RCC 7860 (cell line): ENCODE measurements at places on chromosomes 6 and 20.

GRCh38 chr6:144265061-144265357 is 20.1 kb upstream of the UTRN start:
- DNase-seq, result peak; percentile 70

DNA sequence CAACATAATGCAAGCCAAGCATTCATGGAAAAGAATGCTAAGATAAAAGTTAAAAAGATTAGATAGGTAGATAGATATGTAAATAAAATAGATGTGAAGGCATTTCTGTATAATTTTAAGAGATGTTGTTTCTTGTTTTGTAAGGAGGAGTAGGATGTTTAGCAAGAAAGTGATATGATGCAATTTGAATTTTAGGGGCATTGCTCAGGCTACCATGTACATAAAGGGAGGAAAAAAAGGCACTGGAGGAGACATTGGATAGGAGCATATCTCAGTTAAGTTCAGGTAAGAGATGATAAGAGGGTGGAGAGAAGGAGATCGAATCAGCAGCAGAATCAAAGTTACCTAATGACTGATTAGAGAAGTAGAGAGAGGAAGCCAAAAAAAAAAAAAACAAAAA is 194.7 kb downstream of the TENT5A start:
- no peak for DNase-seq

DNA sequence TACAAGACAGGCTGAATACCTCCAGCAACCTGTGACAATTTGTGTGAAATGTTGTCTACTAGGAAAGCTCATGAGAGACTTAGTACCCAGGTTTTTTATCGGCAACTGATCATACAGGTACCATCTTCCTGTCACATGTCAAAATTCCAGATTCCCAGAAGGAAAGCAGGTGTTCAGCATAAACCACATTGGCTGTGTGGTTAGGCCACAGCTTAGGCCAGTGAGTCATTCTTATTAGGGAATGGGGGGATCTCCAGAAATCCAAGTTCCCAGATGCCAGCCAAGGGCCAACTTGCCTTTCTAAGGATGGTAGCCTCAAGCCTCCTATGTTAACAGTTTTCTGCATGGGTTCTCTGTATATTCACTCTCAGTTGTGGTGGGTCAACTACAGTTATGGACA is 65.9 kb downstream of the FAM184A start:
- DNase-seq, result no peak

GRCh38 chr6:25173951-25174474 is 105.2 kb upstream of the CARMIL1 start:
- peak; percentile 92 for DNase-seq

DNA sequence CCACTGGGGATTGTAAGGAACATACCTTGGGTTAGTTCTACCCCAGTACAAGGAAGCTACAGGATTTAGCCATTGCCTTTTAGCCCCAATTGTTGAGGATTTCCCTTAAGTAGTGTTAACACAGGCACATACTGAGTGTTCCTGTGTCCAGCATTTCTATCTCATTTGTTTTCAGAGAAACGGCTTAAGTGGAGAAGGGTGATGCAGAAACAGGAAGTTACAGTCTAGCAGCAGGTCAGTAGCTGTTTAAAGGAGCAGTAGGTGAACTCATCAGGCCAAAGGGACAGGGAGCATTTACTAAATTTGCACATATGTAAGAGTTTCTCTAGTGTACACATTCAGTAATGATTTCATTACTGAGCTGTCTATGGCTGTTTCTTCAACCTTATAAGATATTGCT is 644.2 kb upstream of the GJE1 start:
- no peak for DNase-seq

- DNase-seq, result peak; percentile 17
Measured at GRCh38 chr6:20866935-20867703, 332.9 kb downstream of the CDKAL1 start.

- no peak for DNase-seq
Measured at GRCh38 chr6:14361297-14361696, 243.7 kb downstream of the CD83 start.

GRCh38 chr6:157531169-157531985 is 150.4 kb downstream of the ZDHHC14 start:
- no peak for DNase-seq

GRCh38 chr6:112321941-112322424 is 25.1 kb upstream of the RFPL4B start:
- DNase-seq, result no peak

DNA sequence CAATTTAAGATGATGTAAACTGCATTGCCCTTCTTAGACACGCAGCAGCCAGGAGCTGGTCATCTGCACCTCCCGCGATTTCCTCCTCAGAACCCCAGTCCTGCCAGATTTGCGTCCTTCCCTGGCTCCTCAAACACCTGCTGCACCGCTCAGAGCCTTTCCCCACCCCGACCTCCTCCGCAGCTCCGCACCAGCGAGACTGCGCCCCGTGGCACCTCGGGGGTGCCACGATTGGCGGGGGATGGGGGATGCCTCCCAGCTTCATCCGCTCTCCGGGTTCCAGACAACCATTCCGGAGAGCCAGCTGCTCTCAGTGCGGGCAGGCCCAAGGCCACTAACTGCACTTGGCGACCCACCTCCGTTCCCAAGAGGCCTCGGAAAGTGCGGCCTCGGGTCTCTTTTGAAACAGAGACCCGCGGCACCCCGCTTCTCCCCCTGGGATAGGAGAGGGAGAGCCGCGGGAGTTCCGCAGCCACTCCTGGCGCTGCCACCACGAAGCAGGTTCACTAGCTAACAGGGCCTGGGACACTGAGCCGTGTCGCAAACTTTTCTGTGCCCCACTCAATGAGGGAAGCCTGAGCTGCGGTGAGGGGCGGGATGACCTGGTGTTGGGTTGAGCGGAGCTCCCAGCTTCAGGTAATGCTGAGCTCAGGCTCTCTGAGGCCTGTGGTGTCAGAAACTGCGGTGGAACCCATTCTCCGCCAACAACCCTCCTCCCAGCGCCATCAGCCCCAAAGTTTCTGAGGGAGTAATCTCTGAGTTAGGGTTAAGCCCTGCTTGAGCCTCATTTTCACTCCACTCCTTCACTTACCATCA is 7.3 kb upstream of the TFAP2A start:
- DNase-seq, result no peak

DNA sequence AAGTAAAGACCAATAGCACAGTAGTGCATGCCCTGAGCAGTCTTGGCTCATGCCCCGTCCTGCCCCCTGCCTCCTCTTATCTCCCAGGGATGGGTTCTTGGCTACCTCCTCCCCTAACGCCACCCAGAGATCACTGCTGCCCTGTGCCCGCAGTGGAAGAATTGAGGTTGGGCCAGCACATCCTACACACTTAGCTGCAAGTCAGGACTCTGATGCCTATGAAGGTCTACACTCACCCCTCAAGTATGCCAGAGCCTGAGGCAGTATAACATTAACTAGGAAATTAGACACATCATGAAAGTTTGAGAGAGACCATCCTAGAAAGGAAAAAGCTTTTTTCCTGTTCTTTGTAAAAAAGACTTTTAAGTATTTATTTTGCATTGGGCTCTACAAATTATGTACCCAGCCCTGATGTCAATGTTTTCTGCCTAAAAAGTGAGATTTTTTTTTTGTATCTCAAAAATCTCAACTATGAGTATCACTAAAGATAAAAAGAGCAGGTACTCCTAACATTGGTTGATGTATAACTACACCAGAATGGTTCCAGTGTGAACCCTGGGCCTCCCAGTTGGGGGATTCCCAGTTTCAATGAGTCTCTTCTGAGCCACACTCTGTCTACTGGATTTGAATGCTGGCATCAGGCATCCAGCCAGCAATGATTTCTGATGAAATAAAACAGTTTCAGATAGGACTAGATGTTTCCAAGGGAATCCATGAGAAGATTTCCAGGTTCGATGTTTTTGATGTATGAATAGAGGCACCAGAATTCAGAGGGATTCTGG is 115.4 kb downstream of the ISM1 start:
- peak; percentile 97 for DNase-seq

DNA sequence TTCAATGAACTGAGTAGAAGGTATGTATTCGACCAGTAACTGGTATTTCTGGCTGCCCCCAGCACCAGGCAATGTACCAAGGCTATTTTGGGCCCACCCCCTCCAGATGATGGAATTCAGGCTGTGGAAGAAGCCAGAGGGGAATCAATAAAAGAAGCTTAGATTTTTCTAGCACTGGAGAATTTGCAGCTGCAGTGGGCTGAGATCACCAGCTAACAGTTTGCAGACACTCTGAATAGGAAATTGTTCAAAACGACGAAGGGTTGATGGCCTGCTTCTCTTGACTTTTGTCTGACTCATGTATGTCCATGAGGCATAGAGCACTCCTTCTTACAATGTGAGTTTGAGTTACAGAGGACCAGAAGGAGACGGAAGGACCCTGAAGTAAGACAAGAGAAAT is 32.4 kb upstream of the FBXO9 start:
- no peak for DNase-seq

- DNase-seq, result peak; percentile 72
Measured at GRCh38 chr6:137829641-137830083, 37.4 kb upstream of the TNFAIP3 start.

- no peak for DNase-seq
Measured at GRCh38 chr6:129659590-129660345, 50.2 kb downstream of the ARHGAP18 start.

- DNase-seq, result no peak
Measured at GRCh38 chr20:41221614-41222218, 84.4 kb downstream of the PLCG1 start.

DNA sequence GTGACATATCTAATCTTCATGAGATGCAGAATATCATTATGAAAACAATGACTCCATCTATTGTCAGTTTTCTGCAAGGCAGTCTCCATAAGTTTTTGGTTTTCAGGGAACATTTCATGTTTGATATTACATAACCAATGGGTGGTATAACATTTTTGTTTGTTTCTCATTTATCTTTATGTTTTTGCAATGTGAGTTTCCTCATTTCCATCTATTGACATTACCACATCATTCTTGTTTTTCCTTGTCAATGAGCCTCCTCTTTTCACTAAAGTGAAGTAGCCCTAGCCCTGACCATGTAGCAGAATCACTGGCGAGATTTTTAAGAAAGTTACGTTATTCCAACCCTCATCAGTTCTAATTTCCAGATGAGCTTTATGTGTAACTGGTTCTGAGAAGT is 4.4 kb downstream of the EFHC1 start:
- DNase-seq, result no peak

- DNase-seq, result peak; percentile 60
Measured at GRCh38 chr6:11771473-11772048, 7.0 kb downstream of the ADTRP start.

DNA sequence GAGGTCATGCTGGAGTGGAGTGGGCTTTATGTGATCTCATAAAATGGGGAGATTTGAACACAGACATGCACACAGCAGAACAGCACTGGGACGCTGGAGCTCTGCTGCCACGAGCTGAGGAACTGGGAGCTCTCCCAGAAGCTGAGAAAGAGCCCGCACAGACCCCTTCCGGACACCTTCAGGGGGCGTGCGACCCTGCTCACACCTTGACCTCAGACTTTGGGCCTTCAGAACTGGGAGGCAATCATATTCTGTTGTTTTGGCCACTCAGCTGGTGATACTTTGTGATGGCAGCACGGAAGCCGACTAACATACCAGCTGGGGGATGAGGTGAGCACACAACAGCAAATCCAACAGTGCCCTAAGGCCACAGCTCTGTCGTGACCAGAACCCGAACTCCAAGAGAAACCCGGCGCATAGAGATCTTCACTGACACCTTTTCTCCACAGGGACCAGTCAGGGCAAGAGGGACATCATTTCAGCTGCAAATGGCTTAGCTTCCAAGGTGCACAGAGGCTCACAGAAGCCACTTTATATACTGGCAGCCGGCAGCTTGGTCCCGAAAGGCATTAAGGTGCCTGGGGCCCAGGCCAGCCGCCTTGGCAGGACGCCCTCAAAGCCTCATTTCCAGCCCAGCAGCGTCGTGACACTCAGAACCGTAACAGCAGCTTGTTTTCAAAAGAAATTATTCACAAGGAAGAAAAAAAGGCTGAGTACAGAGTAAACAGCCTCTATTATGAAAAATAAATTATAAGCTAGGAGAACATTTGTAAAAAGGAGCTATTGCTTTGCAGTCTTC is 89.3 kb downstream of the RNASET2 start:
- DNase-seq, result no peak
